Activated T-cell treated with anti-CD3 and anti-CD28 coated beads, Interleukin-2, amount 50 U/mL, for 48 hours (primary cell): ENCODE measurements at places on chromosomes 4 and X.
A peak's percentile ranks its signal among the peaks of the same experiment; 100 is the strongest.

DNA sequence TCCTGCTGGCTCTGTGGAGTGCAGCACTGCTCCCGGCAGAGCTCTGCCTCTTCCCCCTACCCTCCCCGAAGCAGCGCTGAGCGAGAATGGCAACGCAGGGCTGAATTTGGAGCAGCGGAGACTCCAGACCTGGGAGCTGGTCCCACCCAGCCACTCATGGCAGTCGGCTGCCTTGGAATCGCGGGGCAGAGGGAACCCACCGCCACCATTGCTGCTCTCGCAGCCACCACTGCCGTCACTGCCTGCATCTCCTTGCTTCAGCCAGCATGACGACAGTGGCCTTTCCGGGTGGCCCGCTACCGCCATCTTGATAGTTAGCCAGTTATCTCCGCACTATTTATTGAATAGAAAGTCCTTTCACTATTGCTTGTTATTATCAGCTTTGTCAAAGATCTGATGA lies 321.5 kb upstream of the POU3F4 start:
- DNase-seq = no peak

DNA sequence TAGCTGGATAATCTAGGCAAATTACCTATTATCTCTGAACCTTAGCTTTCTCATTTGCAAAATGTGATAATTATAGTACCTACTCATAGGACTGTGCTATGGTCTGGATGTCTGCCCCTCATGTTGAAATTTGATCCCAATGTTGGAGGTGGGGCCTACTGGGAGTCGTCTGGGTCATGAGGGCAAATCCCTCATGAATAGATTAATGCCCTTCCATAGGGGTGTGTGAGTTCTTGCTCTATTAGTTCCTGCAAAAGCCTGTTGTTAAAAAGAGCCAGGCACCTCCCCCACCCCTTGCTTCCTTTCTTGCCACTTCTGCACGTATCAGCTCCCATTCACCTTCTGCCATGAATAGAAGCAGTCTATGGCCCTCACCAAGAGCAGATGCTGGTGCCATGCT lies 73.9 kb downstream of the SERTM2 start:
- DNase-seq = no peak

GRCh38 chr4:9925750-9926439 lies 95.4 kb downstream of the SLC2A9 start:
- DNase-seq = no peak

DNA sequence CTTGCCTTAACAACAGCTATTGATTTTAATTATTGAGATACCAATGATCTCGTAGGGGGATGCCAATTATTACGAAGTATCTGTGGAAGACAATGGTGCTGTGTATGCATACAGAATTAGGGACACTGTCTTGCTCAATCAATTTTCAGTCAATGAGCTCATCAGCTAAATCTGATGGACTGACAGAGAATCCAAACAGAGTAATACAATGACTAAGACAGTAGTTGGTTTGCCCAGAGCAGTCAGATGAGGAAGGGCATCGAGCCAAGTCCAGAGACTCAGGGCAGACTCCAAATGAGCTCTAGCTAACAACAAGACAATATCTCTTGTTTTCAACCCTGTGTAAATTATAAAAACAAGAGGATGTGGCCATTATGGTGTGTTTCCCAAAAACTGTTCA lies 14.7 kb upstream of the GSX2 start:
- DNase-seq = no peak

DNA sequence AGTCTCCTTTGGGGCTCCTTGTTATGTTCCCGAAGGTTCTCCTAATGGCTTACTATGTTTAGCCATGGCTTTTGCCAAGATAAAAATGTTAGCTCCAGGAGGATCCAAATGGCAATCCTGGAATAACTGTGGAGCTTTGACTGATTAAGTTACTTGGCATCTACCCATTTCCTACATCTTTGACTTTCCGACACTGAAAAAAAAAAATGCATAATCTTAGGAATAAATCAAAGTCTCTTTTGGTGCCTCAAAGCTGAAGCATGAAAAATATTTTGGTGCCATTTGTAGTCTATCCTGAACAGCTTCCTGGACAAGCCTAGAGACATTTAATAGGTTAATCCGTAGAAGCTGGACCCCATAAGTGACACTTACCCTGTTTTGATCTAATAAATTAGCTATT lies 191.7 kb downstream of the PALLD start:
- DNase-seq = no peak

DNA sequence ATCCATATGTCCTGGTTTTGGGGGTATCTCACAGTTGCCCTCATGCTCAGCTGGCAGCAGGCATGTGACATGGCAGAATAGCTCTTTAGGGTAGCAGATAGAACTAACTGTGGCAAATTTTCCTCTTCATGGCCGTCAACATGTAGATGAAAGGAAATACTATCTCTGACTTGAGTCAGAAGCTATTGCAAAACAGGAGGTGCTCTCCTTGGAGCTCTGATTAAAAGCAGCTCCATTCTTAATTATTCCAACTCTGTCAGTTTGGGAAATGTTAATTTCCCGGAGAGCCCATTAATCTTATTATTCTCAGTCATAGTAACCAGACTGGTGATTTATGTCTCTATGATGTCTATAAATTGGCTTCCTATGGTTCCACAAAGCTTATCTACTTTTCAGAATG lies 18.2 kb downstream of the IL13RA1 start:
- DNase-seq = no peak

GRCh38 chr4:10066206-10066605 lies 44.9 kb upstream of the SLC2A9 start:
- no peak for DNase-seq

DNA sequence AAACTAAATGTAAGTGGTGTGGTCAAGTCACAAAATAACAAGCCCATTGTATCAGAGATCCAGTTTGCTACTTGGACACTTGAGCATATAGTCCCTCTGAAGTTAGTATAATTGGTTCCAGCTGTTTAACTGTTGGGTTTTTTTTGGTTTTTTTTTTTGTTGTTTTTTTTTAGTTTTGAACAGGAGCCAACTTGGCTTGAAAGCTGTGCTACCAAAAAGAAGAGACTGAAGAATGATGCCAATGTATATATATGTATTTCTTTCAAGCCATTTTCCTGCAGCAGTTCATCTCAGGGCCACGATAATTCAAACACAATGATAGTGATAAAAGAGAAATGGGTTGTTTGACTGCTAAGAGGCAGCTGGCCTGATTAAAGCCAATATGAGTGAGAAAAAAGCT lies 138.3 kb downstream of the PCDH18 start:
- no peak for DNase-seq

- DNase-seq = no peak
These were observed 106.0 kb upstream of the GRXCR1 start for GRCh38 chr4:42786350-42787078.

- DNase-seq = no peak
These were observed 26.5 kb upstream of the ATP8A1 start for GRCh38 chr4:42683393-42683792.

- no peak for DNase-seq
These were observed 1753.2 kb upstream of the PCDH7 start for GRCh38 chr4:28966982-28967381.

DNA sequence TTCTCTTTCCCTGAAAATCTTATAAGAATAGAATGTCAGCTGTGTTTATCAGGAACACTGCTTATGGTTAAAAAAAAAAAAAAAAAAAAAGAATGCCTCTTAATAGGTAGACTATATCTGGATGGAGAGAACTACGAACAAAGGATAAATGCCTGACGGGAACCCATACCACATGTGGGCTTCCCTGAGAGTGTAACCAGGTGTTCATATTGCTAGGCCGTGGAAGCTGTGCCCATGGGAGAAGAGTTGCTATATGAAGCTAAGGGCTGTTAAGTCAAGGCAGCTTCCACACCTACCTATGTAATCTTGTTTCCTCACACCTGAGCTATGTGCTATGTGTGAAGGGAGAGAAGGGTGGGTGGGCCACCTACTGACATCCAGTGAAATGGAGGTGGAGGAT lies 27.3 kb downstream of the TMEM184C start:
- no peak for DNase-seq

DNA sequence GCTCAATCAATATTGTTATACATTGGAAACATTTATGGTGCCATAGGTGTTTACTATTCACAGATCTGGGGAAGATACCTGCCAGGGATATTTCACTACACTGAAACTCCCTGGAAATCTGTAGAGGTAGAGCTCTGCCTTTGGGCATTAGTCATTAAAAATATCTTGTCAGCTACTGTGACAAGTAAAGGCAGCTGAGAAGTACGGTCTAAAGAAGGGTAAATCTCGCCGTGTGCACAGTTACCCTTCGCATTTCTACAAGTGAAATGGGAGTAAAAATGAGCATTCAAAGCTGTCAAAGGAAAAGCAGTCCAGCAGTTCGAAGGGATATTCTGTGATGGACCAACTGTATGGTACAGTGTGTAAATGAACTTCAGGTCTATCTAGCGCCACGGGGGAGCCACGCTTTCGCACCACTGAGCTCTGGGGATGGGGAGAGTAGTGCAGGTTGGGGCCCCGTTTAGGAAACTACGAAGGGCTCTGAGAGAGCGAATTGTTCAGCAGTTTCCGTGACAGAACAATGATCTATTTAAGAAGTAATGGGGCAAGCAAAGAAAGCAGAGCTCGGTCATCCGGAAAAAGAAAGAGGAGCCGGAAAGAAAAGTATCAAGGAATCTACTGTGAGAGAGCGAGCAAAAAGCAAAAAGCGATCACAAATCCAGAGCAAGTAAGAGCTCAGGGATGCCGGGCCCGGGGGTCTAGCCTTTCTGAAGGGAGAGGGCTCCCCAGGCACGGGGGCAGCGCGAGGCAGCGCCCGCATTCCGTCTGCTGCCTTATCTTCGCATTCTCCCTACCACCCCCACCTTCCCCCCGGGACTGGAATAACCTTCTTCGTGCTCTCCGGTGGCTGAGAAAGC lies 646 bp downstream of the TIGD4 start:
- peak; percentile 49 for DNase-seq

DNA sequence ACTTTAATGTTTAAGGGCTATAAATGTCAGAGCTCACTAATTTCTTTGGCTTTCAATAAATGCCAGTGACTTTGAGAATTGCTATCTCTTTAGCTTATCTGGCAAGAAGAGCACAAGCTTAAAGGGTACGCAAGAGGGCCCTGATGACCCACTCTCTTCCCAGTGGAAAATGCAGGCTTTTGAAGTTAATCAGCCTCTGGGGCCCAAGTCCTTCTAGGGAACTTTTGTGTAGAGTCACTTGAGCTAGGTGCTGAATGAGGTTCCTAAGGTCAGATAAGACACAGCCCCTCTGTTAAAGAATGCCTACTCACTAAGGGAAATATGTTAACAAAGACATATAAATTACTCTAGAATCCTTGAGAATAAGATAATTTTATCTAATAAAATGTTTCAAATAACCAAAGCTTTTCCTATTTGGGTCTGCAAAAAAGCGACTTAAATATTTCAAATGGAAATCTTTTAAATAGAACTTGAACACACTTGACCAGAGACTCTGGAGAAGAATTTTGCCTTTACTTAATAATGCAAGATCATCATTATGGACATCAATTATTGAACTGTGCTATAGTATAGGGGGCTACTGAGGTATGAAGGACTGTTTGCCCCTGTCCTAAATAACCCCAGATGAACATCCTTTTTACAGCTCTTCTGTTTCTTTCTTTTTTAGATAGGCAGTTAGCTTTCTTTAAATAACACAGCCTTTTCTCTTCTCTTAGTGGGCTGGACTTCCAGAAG lies 430.1 kb downstream of the GBA3 start:
- DNase-seq = no peak

DNA sequence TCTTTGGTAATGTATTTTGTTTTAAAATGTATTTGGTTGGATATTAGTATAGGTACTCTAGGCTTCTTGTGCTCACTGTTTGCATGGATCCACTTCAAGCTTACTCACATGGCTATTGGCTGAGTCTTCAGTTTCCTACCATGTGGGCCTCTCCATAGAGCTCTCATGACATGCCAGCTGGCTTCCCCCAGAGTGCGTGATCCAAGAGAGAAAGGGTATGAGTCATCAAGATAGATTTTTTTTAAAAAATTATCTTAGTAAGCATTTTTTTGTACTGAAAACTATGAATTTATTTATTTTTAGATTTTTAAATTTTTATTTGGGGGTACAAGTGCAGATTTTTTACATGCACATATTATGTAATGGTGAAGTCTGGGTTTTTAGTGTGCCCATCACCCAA lies 219.1 kb upstream of the AMOT start:
- no peak for DNase-seq

- DNase-seq = no peak
These were observed 2.7 kb downstream of the SHOX start for GRCh38 chrX:633043-633984.

- no peak for DNase-seq
These were observed 33.5 kb downstream of the ARSJ start for GRCh38 chr4:113945906-113946305.

DNA sequence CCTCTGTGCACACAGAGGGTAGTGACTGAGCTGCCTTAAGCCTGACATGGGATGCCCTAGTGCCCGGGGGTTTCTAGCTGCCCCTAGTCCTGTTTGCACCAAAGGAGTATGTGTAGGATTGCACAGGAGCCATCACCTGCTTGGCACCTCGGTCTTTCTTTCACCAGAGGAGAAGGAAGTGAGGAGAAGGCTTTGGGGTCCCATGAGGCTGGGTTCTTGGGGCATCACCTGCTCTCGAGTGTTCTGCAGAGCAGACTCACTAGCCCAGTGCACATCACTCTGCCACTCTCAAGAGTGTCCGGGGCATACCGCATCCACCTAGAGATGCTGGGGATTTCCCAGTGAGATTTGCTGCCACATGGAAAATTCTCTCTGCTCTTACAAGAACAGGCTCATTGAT lies 40.5 kb upstream of the GPR78 start:
- DNase-seq = no peak

DNA sequence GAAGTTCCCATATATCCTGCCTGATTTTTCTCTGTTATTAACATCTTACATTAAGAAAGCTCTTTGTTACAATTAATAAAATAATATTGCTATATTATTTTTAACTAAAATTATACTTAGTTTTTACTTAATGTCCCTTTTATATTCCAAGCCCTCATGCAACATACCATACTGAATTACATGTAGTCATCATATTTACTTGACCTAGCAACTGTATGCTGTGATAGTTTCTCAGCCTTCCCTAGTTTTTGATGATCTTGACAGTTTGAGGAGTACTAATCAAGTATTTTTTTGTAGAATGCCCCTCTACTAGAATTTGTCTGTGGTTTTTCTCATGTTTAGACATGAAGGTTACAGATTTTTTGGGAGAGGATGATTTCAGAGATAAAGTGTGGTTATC lies 1503.8 kb upstream of the PABPC4L start:
- DNase-seq = no peak

DNA sequence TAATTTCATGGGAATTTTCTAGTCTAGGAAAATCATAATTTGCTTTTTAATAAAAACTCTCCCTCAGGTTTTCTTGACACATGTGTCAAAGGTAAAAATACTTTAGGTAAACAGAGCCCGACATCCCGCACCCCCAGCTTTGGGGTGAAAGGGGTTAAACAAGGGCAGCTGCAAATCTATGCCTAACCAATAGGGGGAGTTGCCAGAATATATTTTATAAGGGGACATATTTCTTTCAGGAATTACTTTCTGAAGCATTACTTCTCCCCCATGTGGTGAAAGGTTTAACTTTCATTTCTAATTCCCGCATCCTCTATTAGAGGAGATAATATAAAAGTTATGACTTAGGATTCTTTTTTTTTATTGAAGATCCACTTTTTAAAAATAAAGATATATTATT lies 53.9 kb upstream of the HEPH start:
- no peak for DNase-seq

GRCh38 chrX:9071031-9071650 lies 37.2 kb upstream of the FAM9B start:
- no peak for DNase-seq

- DNase-seq = no peak
These were observed 697 bp downstream of the ZNF280C start for GRCh38 chrX:130267956-130268448.
